ENCODE measurements at places on chromosomes 1 and 21. TPM values are rescaled to one million over a fixed set of nuclear protein-coding genes. Genes with fewer than 3 reads are reported as not detected.

Gene GPR137B
- total RNA-seq, result 105 TPM

Gene NBPF20
- total RNA-seq, result 2.8 TPM

Gene ALX3
- not detected for total RNA-seq

Gene PDC
- not detected for total RNA-seq

Gene KCNJ9
- not detected for total RNA-seq

Gene SELE
- not detected for total RNA-seq

Gene AHCYL1
- 68.3 TPM for total RNA-seq

Gene NLRP3
- total RNA-seq, result not detected

Gene OVAAL
- total RNA-seq, result 25.8 TPM

Gene VCAM1
- total RNA-seq, result not detected

Gene SPRR2B
- total RNA-seq, result not detected

Gene LCE1F
- not detected for total RNA-seq

Gene RIMKLA
- total RNA-seq, result 0.35 TPM

Gene MCOLN2
- total RNA-seq, result 19.3 TPM

Gene DNASE2B
- total RNA-seq, result 0.18 TPM

Gene CGN
- total RNA-seq, result 2.7 TPM

Gene RXRG
- 53.3 TPM for total RNA-seq

Gene CFHR3
- not detected for total RNA-seq

Gene OLFML2B
- 1.1 TPM for total RNA-seq

Gene SLC6A9
- 0.77 TPM for total RNA-seq

Gene LMOD1
- total RNA-seq, result not detected

Gene GNAT2
- 0.18 TPM for total RNA-seq

Gene MFAP2
- 1.4 TPM for total RNA-seq

Gene ARHGEF11
- total RNA-seq, result 37.9 TPM

Gene SERINC2
- 8.1 TPM for total RNA-seq

Gene PLD5
- total RNA-seq, result not detected

Gene GSTM1
- total RNA-seq, result not detected

Gene OR10K1
- total RNA-seq, result not detected

Gene CCDC181
- not detected for total RNA-seq

Gene TDRD10
- not detected for total RNA-seq

Gene EXO1
- total RNA-seq, result 38.6 TPM

Gene LENEP
- 0.48 TPM for total RNA-seq

Gene ZBED6
- 10.3 TPM for total RNA-seq

Gene PPIAL4G
- total RNA-seq, result not detected

Gene WNT3A
- not detected for total RNA-seq

Gene GNG12
- 360 TPM for total RNA-seq

Gene C1orf116
- 0.50 TPM for total RNA-seq

Gene ARV1
- total RNA-seq, result 33.5 TPM

Gene CRNN
- not detected for total RNA-seq

Gene TMEM35B
- 22.7 TPM for total RNA-seq

Gene MAP1LC3C
- 0.13 TPM for total RNA-seq

Gene SERTAD4
- total RNA-seq, result 2.7 TPM

Gene PTPN22
- not detected for total RNA-seq

Gene IFI16
- total RNA-seq, result 103 TPM

Gene PRDX1
- 1,143 TPM for total RNA-seq

Gene SLAMF9
- total RNA-seq, result 17.9 TPM

Gene IL24
- 0.37 TPM for total RNA-seq

Gene LINGO4
- total RNA-seq, result not detected

Gene IFI44L
- not detected for total RNA-seq

Gene CD164L2
- not detected for total RNA-seq

Gene NEGR1
- not detected for total RNA-seq

Gene GNG4
- total RNA-seq, result 5.2 TPM

Gene NCAM2
- total RNA-seq, result 5.2 TPM

Gene CRYBG2
- not detected for total RNA-seq

Data from SK-MEL-5 (cell line).